Posterior cingulate gyrus (tissue), 11 donors: ENCODE measurements at places on chromosomes 5 and 9.

GRCh38 chr5:52469420-52469819 lies 318.3 kb upstream of the ITGA1 start:
- DNase-seq = no peak

GRCh38 chr9:70049236-70049635 lies 5.6 kb downstream of the MAMDC2 start:
- DNase-seq = no peak

DNA sequence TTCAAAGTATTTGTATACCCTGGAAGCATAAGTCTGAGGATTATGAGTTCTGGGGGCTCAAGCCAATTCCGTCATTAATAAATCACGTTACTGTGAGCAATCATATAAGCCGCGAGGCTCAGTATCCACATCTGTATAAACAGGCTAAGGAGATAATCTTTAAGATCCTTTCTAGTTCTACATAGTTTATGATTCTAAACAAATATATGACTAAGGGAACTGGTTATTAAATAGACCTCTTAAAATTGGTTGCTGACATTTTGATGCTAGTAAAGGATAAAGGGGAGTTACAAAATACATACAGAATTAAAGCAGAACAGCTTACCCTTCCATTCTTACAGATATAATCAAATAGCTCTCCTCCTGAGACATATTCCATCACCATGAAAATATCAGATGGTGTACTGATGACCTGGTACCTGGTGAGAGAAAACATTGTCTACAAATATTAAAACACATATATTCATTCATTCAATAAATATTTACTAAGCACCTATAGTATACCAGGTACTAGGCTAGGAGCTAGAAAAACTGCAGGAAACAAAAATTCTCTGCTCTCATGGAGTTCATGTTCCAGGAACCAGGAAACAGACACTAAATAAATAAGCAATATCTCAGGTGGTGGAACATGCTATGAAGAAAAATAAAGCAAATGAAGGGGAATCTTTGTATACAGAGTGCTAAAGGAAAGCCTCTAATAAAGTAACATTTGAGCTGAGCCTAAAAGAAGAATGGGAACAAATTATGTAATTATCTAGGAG lies 19.5 kb upstream of the TTC33 start:
- DNase-seq = no peak

DNA sequence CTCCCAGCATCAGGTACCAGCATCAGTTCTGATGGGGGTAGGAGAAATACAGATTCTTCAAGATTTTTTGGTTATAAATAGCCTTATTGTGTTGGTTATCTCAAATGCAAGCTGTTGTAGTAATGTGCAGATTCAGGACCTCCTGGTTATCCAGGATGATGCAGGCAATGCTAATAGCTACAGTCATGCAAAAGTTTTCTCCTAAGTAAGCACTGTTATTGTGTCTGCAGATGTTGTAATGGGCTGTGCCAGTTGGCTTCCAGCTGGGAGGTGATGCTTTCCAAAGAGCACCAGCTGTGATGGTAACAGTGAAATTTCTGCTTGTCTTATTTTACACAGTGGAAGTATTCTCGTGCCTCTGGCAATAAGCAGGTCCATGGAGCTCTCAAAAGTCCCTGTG lies 719.2 kb upstream of the CTNND2 start:
- no peak for DNase-seq

GRCh38 chr5:150448952-150449516 lies 505 bp downstream of the RPS14 start:
- no peak for DNase-seq

- no peak for DNase-seq
Measured at GRCh38 chr9:80061940-80062339, 490.2 kb downstream of the TLE4 start.

GRCh38 chr9:127422133-127422782 lies 1.9 kb upstream of the ZNF79 start:
- no peak for DNase-seq

DNA sequence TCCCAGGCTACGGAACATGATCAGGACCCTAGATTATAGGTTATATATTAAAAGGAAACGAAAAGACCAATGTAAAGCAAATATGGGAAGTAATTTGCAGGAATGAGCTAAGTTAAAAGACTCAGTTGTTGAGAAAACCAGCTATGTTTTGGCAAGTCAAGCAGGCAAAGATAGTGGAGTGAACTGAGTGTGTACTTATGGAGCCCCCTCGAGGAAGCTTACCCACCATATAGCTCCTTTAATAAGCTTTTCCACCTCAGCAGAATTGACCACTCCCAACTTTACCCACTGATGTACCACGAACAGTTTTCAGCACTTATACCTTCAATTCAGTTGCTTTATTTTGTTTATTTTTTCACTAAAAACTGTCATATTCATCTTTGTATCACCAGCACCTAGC lies 57.3 kb upstream of the PJA2 start:
- DNase-seq = no peak

- no peak for DNase-seq
Measured at GRCh38 chr5:126514558-126515141, 80.4 kb downstream of the ALDH7A1 start.

DNA sequence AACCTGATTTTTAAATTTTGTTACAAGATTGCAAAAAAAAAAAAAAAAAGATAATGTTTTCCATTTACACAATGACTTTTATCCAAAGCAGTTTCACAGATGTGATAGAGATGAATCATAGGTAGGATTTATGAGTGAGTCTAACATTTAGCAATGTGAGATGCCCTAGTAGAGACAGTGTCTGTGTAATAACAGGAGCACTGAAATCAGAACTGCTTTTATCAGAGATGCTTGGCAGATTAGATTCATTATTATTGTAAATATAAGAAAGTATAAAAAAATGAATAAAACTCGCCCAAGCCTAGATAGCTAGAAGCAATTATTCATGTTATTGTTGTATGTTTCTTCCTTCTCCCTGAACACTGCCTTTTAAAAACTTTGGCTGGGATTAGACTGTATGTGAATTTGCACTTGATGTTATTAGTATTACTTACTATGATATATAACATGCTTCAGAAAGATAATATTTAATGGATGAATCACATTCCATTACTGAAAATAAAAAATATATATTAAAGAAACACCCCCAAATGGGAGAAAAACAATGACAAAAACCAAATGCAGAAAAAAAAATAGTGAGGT lies 567.3 kb upstream of the KLF4 start:
- no peak for DNase-seq

DNA sequence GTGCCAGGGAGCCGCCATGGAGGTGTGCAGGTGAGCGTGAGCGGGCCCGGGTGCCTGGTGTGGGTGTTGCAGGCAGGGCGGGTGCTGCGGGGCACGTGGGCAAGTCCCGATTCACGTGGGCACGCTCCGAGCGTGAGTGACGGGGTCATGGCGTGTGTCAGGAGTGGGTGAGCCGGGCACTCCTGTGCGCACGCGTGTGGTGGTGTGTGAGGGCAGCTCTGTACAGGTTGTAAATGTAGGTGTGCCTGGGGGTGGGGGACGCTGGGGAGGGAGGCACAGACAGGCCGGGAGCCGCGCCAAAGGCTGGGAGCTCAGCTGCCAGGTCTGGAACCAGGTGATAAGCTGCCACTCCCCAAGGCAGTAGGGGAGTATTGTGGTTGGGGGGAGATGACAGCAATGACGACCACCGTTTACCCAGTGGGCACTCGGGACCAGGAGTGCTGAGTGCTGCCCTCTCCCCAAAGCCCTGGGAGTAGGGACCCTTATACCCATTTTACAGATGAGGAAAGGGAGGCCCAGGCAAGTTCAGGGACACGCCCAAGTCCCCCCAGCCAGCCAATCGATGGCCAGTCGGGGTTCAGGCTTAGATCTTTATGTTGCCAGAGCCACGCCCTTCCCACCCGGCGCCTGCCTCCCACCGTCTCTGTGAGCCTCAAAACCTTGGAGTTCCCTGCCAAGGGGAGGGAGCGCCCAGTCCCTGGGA lies 9.6 kb downstream of the NCS1 start:
- DNase-seq = no peak

DNA sequence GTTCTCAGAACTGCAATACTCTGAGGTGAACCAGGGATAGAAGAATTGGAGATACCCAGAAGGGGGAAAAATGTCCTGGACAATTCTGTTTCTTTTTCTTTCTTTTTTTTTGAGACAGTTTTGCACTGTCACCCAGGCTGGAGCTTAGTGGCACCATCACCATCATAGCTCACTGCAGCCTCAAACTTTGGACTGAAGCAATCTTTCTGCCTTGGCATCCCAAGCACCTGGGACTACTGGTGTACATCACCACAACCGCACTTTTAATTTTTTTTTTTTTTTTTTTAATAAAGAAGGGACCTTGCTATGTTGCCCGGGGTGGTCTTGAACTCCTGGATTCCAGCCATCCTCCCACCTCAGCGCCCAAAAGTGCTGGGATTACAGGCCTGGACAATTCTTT lies 1.9 kb downstream of the EMB start:
- DNase-seq = no peak

GRCh38 chr9:15180124-15180523 lies 126.9 kb downstream of the TTC39B start:
- DNase-seq = no peak

DNA sequence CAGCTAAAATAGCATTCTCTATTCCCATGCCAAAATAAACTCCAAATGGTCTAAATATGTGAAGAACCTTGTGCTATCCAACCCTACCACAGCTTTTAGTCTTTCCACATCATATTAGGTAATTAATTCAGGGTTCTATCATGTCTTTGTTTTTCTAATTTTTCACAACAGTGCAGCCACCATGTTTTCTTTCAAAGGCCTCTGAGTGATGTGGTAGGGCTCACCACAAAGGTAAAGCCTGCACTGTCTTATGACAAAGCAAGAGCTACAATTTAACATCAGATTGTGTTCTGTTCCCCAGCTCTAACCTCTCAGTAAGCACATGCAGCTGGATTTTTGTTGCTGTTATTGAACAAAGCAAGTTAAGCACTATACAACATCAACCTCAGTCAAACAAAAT lies 52.4 kb downstream of the MEF2C start:
- DNase-seq = no peak

DNA sequence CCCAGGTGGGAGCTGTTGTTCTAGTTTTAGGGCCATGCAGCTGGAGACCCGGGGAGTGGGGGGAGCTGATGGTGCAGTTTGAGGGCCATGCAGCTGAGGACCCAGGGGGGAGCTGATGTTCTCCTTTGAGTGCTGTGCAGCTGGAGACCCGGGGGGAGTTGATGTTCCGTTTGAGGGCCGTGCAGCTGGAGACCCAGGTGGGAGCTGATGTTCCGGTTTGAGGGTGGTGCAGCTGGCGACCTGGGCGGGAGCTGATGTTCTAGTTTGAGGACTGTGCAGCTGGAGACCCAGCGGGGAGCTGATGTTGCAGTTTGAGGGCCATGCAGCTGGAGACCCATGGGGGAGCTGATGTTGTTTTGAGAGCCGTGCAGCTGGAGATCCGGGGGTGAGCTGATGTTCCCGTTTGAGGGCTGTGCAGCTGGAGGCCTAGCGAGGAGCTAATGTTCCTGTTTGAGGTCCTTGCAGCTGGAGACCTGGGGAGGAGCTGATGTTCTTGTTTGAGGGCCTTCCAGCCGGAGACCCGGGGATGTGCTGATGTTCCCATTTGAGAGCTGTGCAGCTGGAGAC lies 14.6 kb downstream of the PDCD6 start:
- no peak for DNase-seq

GRCh38 chr5:137660349-137660817 lies 75.5 kb downstream of the KLHL3 start:
- no peak for DNase-seq

DNA sequence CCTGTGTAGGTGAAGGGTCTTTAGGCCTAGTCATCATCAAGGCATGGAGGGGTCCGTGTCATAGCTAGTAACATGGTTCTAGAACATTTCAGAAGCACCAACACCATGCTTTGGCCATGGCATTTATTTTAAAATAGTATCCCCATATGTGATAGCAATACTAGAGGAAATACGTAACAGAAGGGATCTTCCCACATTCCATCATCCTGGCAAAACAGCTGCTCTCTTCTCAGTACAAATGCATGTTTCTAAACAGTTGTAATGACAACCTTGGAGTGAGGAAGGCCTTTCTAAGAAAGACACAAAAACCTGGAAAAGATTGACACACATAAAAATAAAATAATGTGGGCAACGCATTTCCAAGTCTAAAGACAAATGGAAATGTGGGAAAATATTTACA lies 97.6 kb downstream of the GADD45G start:
- no peak for DNase-seq

GRCh38 chr9:106828965-106829364 lies 34.0 kb upstream of the ZNF462 start:
- no peak for DNase-seq

- DNase-seq = no peak
Measured at GRCh38 chr5:14081791-14082190, 61.4 kb upstream of the TRIO start.

GRCh38 chr9:99299211-99300102 lies 77.4 kb downstream of the SEC61B start:
- DNase-seq = no peak

DNA sequence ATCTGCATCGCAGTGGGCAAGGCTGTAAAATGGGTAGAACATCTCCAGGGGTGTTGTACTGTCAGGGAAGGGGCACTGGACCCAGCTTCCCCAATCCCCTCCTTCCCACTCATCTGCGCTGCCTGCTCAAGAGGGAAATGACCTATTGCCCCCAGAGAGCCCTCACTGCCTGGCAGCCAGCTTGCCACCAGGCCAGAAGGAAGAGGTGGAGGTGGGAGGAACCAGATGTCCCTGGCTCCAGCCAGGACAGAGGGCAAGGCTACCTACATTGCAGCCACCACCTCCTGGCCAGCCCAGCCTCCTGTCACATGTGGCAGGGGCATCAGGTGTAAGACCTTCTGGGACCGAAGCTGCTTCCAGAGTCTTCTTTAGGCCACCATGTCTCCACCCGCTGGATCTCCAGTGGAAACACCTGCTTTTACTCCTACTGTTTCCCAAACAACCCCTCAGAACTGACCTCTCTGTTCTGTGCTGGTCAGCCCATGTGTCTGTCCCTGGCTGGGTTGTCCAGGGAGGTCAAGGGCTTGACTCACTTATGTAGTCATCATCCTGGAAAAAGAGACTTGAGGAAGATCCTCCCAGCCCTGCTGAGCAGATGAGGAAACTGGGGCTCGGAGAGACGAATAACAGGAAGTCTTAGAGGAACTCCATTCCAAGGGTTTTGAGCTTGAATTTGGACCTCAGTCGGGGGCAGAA lies 42.3 kb downstream of the JADE2 start:
- no peak for DNase-seq

DNA sequence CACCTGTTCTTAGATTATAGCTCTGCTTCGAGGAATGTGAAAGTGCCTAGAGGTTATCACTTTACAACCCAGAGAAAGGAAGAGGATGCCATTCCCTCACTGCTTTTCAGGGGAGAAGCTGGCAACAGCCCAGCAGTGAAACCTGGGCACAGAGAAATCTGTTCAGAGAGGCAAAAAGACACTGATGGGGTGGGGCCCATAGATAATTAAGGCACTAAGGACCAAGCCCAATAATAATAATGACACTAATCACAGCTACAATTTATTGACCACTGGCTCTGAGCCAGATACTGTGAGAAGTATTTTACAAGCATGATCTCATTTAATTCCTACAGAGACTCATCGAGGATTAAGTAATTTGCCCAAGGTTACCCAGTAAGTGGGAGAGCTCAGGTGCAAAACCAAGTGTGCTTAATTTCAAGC lies 168.3 kb downstream of the PIK3R1 start:
- no peak for DNase-seq
